GM04504 (cell line): ENCODE measurements at places on chromosomes 1 and 21.

GRCh38 chr1:83807821-83808220 is 191.1 kb downstream of the TTLL7 start:
- no peak for DNase-seq

- no peak for DNase-seq
Measured at GRCh38 chr1:44296806-44297205, 58.3 kb downstream of the ERI3 start.

DNA sequence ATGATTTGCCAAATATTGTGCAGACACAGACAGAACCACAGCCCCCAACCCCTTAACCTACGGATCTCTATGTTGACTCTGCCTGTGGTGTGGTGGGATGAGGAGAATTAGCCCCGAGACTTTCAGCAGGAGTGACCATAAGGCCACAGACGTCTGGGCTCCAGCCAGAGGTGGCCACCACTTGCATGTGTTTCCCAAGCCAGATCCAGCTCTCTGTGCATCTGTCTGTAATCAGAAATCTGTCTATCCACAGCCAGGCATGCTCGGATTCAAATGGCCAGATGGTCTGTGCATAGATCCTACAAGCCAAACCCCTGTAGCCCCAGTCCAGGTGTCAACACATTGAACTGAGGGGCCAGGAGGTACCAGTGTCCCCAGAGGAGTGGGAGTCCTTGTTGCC is 140.6 kb downstream of the SYF2 start:
- no peak for DNase-seq

DNA sequence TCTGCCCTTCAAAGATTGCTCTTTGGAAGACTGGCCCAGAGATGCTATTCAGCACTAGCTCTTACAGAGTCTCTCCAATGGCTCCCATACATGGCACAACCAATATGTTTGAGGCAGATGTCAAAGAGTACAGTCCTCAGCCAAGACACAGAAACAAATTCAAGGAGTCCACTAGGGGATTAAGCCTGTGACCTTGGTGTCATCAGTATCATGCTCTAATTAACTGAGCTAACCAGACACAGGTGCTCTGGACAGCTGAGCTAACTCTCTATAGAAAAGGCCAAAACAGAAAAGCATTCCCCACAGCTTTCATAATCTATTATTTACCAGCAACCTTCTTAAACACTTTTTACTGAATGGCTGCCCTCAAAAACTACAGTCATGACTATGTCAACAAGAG is 666.0 kb upstream of the PLXNA2 start:
- no peak for DNase-seq

GRCh38 chr1:244011271-244011670 is 39.8 kb upstream of the ZBTB18 start:
- no peak for DNase-seq

- no peak for DNase-seq
Measured at GRCh38 chr1:209777587-209777986, 6.8 kb downstream of the C1orf74 start.

GRCh38 chr21:19899645-19900044 is 1098.6 kb upstream of the NCAM2 start:
- no peak for DNase-seq

DNA sequence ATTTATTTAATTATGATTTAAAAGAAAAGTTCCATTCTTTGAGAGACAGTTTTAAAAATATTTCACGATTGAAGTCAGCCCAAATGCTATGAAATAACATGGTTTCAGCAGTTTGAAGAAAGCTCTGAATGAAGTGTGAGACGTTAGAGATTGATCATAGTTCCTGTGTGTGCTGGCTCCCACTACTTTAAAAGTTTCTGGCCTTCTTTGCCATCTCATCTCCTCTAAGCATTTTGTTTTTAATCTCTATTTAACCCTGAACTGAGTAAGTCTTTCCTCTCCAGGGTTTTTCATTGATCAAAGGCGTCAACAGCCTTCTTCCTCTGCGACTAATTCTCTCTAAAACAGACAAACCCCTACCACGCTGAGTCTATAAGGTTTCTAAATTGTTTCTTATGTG is 225.3 kb upstream of the B3GALT2 start:
- DNase-seq, result no peak

GRCh38 chr1:14486401-14487201 is 111.9 kb upstream of the KAZN start:
- peak; percentile 94 for DNase-seq

- no peak for DNase-seq
Measured at GRCh38 chr1:14511796-14512585, 86.5 kb upstream of the KAZN start.

DNA sequence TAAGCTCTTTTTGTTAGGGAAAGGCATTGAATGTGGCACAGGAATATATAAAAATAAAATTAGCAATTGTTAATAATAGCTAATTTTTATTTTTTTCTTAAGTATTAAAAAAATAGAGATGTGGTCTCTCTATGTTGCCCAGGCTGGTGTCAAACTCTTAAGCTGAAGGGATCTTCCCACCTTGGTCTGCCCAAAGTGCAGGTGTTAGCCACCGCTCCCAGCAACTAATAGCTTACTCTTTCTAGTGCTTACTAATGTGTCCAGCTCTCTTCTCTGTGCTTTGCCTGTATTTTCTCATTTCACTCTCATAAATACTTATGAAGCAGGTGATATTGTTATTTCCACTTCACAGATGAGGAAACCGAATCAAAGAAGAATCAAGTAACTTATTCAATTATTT is 13.4 kb upstream of the IL24 start:
- DNase-seq, result no peak

DNA sequence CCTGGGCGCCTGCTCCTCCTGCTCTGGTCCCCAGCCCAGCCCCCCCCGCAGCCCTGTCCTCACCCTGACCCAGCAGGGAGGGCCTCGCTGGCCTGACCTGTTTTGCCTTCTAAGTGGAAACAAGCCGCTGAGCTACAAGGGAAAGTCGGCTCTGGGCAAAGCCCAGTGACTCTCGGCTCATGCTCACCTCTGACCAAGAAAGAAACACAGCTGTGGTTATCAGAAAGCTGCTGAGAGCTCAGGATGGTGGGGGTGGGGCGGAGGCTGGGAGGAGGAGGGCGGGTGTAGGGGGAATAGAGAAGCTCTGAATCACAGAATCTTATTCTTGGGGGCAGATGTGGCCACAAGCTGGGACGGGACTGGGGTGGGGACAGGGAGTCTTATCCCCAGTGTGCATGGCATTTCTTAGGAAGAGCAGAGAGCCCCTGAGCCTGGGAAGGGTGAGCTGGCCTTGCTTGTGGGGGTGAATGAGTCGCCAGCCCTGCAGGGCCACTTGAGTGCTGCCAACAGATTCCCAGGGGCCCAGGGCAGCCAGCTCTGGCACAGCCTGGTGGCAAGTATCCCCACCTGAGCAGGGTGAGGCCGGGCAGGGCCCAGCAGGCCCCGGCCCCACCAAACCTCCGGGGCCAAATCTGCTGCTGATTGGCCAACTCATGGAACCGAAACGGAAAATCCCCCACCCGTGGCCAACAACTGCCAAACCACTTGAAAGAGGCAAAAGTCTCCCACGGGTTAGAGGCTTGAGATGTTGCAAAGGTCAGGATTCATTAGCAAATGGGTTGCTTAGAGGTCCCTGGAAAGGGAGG is 120.6 kb downstream of the SPSB1 start:
- peak; percentile 71 for DNase-seq

DNA sequence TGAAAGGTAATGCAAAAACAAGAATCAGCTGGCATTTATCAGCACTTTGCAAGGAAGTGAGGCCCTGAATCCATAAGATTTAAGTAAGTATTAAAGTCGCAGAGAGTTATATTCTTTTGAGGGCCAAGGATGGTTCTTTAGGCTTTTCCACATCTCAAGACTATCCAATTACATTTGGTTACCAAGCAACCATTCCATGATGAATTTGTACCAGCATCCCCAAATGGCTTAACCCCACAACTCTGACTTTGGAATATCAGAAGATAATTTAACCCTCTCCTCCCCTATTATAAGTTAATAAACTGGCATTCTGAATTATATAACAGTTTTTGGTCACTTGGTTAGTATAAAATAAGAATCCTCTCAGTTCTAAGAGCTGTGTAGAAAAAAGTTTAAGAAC is 2.8 kb downstream of the PHTF1 start:
- DNase-seq, result no peak

DNA sequence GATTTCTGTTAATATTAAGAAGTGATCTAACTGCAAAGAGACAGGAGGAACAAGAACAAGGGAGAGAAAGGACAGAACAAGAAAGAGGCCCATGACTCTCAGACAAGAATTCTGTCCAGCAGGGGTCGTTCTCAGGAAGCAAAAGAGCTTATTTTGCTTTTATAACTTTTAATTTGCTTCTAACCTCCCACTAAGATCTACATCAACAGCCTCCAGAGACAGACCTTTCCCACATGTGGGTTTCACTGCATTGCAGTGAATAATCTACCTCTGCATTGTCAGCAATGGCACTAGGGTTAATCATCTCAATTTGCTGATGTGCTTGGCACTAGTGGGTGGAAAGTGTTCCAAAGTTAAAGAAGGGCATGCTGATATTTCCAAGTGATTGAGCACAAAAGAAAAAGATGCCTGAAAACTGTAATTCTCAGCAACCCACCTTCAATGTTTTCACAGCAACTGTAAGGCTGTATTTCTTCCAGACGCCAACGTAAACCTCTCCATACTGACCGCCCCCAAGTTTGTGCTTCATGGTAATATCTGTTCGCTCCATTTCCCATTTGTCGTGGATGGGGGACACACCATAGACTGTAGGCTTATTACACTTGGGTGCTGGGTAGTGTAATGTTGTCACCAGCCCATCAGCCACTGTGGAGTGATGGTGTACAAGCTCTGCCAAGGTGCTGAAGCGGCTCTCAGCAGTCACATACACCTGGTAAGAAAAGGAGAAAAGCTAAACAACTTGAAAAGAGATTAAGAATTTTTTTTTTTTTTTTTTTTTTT is 39.5 kb downstream of the TOR3A start:
- DNase-seq, result no peak

GRCh38 chr1:205266611-205267305 is 39.0 kb downstream of the TMCC2 start:
- DNase-seq, result no peak

DNA sequence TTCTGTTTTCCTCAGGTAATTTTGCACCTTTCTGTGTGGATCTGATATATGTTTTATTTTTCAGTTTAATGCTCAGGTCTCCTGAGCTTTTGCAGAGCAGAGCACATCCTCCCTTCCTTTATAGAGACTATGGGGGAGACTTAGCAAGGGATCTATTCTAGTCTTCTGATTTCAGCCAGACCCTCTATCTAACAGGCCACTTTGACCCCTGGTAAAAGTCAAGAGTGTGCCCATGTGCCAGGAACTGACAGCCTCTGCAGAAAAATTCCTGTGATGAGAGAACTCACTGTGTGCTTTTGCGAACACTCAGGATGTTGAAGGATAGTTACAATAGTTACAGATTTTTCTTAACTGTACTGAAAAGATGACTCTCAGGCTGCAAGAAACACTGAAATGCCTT is 123.3 kb downstream of the NOS1AP start:
- no peak for DNase-seq

- no peak for DNase-seq
Measured at GRCh38 chr21:43758111-43758641, 17.9 kb downstream of the CSTB start.

GRCh38 chr1:224175617-224176016 is 7.4 kb upstream of the DEGS1 start:
- no peak for DNase-seq

- DNase-seq, result no peak
Measured at GRCh38 chr1:41184446-41184845, 57.7 kb downstream of the SCMH1 start.
